ENCODE measurements at places on chromosomes 7 and 10.

- DNase-seq, result no peak
Observed at GRCh38 chr10:46019177-46019528, 11.3 kb downstream of the NCOA4 start.

DNA sequence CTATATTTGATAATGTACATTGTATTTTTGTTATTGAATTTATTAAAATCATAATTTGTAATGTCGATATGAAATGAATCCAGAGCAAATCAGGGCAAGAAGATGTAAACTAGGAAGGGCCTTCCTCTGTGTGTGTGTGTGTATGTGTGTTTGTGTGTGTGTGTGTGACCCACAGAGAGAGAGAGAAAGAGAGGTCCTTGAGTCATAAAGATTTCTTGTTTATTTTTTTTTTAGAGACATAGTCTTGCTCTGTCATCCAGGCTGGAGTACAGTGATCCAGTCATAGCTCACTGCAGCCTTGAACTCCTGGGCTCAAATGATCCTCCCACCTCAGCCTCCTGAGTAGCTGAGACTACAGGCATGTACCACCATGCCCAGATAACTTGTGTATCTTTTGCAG lies 50.7 kb downstream of the INPP5F start:
- DNase-seq, result no peak

GRCh38 chr10:88500656-88501055 lies 82.5 kb downstream of the RNLS start:
- no peak for DNase-seq

- no peak for DNase-seq
Observed at GRCh38 chr7:100887516-100888290, 1.8 kb downstream of the UFSP1 start.

DNA sequence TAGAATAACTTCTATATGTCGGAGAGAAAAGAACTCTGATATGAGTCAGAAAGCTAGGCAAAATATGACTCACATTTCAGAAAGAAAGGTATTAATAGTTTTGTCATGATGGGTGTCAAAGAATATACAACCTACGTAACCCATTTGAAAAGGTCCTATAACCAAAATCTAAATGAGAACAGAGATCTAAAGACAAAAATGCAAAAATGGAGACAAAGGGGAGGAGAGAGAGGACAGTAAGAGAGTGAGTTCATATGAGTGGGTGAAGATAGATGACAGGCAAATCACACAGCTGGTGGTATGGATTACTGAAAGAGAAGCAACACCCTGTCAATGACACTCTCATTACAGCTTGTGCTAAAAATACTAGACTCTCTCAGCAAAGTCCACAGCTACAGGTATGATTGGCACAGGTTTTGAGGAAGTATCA lies 25.6 kb downstream of the ANKMY2 start:
- peak; percentile 3 for DNase-seq

GRCh38 chr10:30559180-30559579 lies 70.4 kb downstream of the LYZL2 start:
- no peak for DNase-seq

DNA sequence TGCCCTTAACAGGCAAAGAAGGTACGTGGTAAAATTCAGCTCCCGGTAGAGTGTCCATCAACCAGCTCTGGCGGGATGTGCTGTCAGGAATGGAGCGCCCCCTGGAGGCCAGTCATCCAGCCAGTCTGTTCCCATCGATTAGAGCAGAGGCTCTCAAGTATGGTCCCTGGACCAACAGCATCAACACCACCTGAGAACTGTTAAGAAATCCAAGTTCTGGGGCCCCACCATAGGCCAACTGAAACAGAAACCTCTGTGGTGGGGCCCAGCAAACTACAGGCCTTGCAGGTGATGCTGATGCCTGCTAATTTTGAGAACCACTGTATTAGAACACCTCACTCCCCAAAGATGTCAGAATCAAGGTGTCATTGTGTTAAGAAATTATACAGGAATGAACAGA lies 109.2 kb downstream of the DPY19L1 start:
- DNase-seq, result peak; percentile 31

GRCh38 chr7:131493081-131493480 lies 63.3 kb downstream of the PODXL start:
- no peak for DNase-seq

- no peak for DNase-seq
Observed at GRCh38 chr7:153389261-153389660, 629.7 kb downstream of the ACTR3B start.

DNA sequence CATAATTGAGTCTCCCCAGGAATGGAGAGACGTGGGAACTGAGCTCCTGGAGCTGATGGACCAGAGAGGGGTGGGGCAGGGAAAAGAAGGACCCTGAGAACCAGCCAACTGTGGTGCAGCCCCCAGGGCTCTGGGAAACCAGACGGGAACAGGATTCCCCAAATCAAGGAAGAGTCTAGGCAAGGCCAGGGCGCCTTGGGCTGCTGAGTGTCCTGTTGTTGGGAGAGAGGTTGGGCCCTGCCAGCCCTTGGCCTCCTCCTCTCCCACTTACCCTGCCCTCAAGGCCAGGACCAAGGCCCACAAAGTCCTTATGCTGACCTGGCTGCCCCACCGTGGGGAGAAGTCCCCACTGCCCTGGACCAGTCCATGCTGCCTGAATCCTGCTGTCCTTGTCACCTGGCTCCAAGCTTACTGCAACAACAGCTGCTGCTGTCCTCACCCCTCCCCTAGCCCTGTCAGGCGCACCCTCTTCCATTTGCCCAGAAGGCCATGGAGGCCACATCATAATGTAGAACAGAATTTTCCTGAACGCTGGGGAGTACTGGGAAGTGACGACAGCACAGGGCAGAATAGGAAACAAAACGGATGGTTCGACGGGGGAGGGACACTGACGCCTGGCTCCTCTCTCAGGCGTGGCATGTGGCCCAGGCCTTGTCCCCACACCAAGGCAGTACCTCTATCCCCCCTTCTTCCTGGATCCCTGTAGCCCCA lies 132.9 kb upstream of the ZMIZ1 start:
- no peak for DNase-seq

DNA sequence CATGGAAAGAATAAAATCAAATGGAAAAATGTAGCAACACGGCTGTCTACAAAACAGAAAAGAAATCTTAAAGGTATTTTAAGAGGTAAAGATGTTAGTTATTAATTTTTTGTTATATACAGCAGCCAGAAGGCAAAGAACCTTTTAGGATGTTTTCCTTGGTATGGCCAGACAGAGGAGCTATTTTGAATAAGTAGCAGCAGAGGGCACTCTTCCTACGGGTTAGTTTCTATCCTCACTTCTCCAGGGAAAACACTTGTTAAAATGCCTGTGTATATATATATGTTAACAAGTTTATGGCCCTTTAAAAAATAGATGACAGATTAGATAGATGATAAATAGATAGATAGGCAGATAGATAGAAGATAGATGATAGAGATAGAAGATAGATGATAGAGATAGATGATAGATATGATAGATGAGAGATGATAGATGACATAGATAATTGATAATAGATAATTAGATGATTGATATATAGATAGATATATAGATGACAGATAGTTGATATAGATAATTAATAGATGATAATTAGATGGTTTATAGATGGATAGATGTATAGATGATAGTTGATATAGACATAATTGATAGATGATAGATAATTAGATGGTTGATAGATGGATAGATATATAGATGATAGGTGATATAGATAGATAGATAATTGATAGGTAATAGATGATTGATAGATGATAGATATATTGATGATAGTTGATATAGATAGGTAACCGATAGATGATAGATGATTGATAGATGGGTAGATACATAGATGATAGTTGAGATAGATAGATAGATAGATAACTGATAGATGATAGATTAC lies 57.8 kb upstream of the WIPF3 start:
- DNase-seq, result no peak

- DNase-seq, result no peak
Observed at GRCh38 chr7:70602117-70602516, 529.8 kb upstream of the GALNT17 start.

- DNase-seq, result no peak
Observed at GRCh38 chr7:10584886-10585285, 388.8 kb upstream of the PHF14 start.

DNA sequence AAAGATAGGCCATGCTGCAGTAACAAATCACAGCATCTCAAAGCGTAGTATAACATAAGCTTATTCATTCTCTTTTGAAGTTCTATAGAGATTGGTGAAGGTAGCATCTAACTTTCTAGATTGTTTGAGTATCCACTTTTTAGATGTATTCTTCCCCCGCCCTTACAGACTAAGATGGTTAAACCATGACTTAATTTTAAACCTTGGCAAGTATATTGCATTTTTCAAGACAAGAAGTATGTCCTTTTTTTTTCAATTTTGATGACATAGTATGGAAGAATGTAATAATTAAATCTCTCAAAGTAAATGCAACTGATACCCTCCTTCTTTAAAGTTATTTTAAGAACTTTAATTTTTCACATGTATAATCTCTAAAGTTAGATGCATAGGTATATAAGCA lies 190.0 kb downstream of the KCND2 start:
- no peak for DNase-seq

DNA sequence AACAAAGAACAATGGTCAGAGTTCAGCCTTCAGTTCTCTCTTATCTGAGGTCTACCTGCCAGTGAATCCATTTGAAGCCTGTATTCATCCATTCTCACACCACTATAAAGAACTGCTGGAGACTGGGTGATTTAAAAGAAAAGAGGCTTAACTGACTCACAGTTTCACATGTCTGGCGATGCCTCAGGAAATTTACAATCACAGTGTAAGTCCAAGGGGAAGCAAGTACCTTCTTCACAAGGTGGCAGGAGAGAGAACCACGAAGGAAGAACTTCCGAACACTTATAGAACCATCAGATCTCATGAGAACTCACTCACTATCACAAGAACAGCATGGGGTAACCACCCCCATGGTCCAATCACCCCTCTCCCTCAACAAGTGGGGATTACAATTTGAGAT lies 33.0 kb upstream of the SLC25A13 start:
- DNase-seq, result no peak

DNA sequence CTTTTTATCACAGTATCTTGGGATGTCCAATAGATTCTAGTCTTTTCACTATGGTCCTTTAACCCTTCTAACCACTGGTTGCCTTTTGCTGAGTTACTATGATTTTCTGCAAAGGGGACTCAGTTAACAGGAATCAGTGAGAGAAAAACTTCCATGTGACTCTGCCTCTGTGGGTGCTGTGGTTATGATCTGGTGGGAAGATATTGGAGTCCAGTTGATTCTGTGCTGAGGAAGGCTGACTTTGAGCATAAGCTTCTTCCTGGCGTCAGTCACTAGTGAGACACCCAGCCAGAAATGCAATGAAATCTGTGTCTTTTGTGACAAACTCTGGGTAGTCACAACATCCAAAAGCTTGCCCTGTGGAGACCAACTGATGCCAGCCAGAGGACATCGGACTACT lies 648.0 kb downstream of the SUGCT start:
- DNase-seq, result no peak

GRCh38 chr7:65509368-65510186 lies 135.9 kb downstream of the ZNF92 start:
- DNase-seq, result no peak

DNA sequence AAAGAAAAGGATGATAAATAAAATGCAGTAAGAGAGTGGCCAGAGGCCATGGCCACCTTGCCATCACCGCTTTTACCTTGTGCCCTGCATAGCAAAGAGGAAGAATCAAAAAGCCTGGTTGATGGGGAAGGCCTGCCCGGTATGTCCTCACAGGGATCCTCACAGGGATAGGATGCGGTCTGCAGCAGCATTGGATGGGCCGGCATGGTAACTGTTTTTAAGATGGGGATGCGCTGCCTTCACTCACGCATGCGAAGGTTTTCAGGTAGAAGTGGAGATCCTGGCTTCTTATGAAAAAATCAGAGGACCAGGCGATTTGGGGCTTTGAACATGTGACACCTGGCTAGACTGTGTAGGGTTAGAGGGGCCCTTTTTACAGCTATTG lies 12.5 kb downstream of the PNLIPRP2 start:
- no peak for DNase-seq

GRCh38 chr10:74944205-74944604 lies 117.8 kb downstream of the KAT6B start:
- DNase-seq, result no peak

Data from stimulated activated CD4-positive, alpha-beta T cell treated with anti-CD3 and anti-CD28 coated beads, Interleukin-4, amount 100 ng/mL, for 48 hours (primary cell).